Fibroblast of skin of left quadriceps (primary cell): ENCODE measurements at places on chromosomes 1 and 21.
A peak's percentile ranks its signal among the peaks of the same experiment; 100 is the strongest.

DNA sequence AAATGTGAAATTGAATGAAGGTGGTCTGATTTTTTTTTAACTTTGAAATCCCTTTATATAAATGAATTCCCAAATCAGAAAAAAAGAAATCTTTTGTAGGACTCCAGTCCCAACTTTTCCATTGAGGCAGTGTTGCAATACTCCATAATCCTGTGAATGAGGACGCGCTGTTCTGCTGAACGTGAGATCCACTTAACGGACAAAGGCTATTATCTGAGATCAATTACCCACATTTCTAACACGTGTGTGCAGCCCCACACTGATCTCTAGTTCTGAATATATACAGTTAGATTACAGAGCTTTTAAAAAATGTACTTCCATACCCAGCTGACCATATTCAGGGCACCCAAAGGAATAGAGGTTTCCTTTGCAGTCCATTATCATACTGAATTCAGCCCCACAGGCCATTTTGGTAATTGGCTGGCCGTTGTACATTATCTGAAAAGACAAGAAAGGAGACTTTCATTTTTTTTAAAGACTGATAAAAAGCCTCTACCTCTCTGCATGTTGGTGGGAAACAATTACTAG lies 19.0 kb downstream of the RCC2 start:
- DNase-seq = no peak

DNA sequence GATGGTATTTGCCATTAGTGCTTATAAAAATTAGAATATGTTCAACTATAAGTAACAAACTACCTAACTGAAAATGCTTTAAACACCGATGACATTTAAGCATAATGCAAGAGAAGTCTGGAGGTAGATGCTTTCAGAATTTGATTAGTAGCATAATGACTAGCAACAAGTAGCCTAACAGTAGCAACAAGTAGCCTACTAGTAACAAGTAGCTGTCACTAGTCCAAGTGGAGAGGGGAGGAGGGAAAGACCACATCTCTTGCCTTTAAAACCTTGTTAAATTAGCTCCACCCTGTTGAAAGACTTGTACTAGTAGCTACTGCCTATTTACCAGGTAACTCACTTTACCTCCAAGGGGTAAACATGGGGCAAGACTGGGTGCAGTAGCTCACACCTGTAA lies 7.9 kb downstream of the GPR88 start:
- DNase-seq = no peak

DNA sequence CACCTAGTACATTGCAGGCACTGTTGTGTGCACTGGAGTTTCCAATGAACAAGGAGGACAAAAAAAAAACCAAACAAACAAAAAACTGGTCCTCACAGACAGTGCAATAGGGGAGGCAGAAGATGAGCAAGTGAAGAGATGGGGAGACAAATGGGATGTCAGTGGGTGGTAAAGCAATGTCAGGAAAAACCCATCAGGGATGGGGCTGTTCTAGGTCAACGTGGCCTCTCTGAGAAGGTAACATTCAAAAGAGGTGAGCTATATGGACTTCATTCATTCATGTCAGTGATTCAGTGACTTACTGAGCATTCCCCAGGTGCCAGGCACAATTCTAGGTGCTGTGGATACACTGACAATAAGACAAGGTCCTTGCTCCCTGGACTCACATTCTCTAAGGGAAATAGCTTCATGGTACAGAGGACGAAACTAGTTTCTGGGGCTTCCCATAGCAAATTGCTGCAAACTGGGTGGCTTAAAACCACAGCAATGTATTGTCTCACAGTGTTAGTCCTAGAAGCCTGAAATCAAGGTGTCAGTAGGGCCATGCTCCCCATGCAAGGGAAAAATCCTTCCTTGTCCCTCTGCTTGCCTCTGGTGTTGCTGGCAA lies 140.5 kb upstream of the KLHDC7A start:
- DNase-seq = no peak

GRCh38 chr1:30318864-30319718 lies 404.3 kb downstream of the MATN1 start:
- no peak for DNase-seq

DNA sequence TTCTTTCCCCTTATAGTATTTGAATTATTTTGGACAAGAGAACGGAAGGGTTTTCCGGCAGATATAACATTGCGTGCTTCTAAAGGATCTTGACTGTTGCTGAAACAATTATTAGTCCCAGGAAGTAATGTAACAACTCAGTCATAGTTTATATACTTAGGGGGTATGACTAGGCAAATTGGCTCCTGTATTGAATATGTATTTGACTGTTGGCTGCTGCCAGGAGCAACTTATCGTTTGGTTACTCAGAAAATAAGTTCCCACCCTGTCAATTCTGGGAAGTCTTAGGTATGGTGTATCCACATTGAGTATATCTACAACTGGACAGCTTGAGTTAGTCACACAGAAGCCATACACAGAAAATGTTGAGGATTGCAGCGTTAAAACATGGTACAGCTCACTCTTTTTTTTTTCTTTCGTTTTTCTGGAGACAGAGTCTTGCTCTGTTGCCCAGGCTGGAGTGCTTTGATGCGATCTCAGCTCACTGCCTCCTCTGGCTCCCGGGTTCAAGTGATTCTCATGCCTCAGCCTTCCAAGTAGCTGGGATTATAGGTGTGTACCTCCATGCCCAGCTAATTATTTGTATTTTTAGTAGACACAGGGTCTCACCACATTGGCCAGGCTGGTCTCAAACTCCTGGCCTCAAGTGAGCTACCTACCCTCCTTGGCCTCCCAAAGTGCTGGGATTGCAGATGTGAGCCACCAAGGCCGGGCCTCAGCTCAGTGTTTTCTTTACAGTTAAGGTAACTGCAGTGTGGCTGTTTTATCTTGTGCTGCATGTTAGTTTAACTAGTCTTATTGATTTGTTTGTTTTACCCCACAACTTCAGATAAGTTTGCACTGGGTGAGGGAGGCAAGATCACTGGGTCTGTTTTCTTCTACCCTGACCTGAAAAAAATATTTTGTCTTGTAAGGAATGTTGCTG lies 10.2 kb downstream of the SMAP2 start:
- DNase-seq = no peak

GRCh38 chr1:235892734-235893413 lies 26.2 kb upstream of the LYST start:
- DNase-seq = no peak

GRCh38 chr1:247110627-247111258 lies 6.6 kb upstream of the ZNF669 start:
- DNase-seq = no peak

DNA sequence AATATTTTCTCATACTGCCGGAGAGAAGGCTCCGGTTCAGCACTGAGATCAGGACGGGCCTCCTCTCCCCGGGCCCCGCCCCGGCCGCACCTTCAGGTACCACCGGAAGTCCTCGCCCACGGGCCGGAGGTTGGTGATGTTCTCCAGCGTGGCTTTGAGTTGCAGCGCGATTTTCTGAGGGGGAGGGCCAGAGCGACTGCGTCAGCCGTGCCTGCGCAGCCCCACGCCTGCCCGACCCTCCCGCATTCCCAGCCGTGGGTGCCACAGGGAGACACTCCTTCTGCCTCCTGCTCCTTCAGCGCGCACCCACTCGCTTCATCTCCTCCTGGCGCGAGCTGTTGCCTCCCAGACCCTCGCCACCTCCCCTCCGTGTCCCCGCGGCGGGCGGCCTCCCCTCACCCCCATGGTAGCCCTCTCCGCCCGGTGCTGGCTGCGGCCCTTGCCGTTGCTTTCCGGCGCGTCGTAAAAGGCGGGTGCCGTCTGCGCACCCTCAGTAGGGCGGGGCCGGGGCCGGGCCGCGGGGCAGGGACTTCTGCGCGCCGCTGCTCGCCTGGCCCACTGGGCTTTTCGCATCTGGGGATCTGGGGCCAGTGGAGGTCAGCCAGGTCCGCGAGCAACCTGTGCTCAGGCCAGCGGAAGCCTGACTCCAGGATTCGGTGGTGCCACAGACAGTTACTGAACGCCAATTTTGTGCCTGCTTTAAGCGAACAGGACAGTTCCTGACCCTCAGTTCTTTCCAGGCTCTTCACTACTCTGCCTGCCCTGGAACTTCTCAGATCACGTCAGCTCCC lies at the start of gene CZIB:
CZIB (minus strand) TSS at position 464 of the 791 bp plus-strand sequence; CDS start at position 405, 59 bp downstream.
- DNase-seq = peak; percentile 71

DNA sequence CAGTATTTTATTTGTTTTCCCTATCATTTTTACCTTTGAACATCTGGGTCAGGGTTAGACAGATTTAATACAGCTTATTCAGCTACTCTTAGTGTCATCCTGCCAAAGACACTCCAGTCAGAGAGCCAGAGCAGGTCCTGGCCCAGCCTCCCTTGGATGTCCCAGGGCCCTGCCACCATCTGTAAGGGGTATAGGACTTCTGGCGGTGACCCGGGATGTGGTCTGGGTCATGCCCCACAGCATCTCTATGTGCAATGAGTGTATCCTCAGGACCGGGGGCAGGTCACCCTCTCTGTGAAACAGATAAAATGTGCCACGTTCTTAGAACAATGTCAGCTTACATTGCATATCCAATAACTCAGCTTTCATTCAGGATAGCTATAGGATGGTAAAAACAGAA lies 37.8 kb upstream of the PRSS38 start:
- DNase-seq = no peak

DNA sequence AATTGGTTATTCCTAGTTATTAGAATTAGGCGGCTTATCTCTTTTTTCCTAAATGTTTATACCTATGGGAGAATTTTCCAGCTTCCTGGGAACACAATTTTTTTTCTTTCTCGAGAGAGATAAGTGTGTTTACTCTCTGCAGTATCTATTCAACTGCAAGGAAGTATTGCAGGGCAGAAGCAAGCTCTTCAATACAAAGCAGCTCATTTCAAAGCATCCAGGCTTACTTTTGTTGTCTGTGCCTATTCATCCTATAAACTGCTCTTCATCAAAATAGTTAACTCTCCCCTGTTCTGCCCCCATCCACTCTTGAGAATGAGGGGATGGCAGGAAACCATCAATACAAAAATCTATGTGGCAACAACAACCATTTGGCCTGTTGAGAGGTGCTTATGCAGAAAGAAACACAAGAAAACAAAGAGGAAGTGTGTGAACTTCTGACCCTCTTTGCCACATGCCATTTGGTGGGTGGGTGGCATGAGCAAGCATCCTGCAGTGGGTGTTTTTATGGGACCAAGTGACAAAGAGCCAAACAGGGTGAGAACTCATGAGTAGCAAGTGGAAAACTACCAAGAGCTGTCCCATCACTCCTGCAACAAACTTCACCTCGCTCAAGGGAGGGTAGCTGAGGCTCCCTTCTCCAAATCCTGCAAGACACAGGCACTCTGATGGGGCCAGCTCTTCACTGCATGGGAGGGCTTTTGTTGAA lies 50.6 kb upstream of the MRPS6 start:
- no peak for DNase-seq

DNA sequence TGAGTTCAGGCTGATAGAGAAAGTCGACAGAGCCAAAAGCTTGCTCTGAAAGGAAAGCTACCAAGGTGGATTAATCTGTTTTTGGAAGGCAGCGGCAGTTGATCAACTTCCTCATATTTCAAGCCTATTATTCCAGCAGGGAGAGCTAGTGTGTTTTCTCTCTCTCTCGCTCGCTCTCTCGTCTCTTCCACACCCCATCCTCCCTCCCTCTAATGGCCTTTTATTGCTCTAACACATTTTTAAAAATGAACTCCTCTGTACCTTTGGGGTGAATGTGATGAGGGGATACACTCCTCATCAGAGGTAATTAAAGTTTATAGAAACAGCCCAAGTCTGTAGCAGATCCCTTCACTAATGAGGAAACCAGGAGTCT lies 126.4 kb downstream of the CLIC6 start:
- DNase-seq = no peak

GRCh38 chr1:114386129-114387009 lies 124.6 kb downstream of the TRIM33 start:
- no peak for DNase-seq

DNA sequence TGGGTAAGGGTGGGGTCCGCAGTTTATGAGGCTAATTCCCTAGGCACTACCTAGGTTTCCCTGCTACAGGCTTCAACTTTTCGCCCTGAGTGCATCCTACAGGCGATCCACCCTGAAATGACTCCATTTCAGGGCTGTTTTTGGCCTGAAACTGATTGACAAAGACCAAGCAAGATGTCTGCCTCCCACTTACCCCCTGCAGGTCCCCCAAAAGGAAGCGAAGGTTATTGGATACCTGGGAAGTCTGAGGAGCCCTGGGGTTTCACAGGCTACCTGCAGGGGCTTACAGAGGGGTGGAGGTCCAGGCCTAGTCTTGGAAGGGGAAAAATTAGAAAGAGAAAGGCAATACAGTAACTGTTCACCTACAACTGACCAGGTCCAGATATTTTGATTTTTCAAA lies 3.3 kb upstream of the TBX15 start:
- DNase-seq = no peak

- no peak for DNase-seq
Measured at GRCh38 chr1:165484532-165484931, 39.6 kb upstream of the RXRG start.

DNA sequence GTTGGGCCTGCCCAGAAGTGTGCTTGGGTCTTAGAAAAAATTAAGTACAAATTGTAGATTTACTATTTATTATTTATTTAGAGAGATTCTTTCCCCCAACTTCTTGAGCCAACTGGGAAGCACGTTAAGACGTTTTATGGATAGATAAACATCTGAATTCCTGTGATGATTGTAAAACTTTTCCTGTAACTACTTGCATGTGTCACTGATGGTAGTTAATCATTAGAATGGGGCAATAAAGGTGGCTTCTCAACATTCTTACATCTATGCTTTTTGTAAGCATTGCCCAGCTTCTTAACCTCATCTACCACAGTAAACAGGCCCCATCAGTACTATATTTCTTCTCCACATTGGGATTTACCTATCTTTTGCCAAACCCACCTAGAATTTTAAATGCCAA lies 559.8 kb downstream of the LMO4 start:
- DNase-seq = peak; percentile 67

- peak; percentile 77 for DNase-seq
Measured at GRCh38 chr1:16984717-16985116, 4.3 kb upstream of the MFAP2 start.

DNA sequence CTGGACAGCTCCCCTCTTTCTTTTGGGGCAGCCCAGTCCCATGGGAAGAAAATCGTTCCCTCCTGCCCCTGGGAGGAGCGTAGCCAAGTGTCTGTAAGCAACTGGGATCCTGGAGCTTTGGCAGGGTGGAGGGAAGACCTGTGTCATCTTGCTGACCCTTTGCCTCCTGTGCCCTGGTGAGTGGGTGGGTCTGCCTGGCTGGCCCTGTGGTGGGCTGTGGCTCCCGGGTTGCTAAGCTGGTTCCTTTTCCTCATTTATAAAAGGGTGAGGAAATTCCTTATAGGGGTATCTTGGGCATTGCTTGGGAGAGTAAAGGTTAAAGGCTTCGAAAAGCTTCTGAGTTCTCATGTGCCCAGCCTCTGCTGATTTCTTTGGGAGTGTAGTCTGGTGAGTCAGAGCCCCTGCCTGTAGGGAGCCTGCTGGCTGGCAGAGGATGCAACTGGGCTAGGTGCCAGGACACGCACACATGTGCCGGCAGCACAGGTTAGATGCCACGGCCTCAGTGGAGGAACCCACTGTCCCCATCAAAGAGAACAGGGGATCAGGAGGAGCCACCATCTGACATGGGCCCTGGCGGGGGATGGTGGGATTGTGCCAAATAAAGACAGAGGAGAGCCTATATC lies 85.2 kb downstream of the ARHGEF10L start:
- DNase-seq = no peak

- no peak for DNase-seq
Measured at GRCh38 chr1:208593306-208594006, 349.3 kb upstream of the PLXNA2 start.
